Upper lobe of right lung (tissue), 1 donor: ENCODE measurements at places on chromosomes 2 and 18.
A peak's percentile ranks its signal among the peaks of the same experiment; 100 is the strongest.

- DNase-seq = no peak
Measured at GRCh38 chr2:152470861-152471854, 136.2 kb downstream of the FMNL2 start.

- DNase-seq = no peak
Measured at GRCh38 chr18:76622651-76623050, 127.6 kb upstream of the ZNF516 start.

DNA sequence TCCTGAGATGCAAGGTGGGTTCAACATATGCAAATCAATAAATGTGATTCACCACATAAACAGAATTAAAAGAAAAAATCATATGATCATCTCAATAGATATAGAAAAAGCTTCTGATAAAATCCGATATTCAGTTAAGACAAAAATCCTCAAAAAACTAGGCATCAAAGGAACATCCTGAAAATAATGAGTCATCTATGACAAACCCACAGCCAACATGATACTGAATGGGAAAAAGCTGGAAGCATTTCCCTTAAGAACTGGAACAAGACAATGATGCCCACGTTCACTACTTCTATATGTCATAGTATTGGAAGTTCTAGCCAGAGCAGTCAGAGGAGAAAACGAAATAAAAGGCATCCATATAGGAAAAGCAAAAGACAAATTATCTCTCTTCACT lies 80.4 kb downstream of the MYO3B start:
- DNase-seq = no peak

- no peak for DNase-seq
Measured at GRCh38 chr2:97788986-97789644, 75.7 kb downstream of the ZAP70 start.

DNA sequence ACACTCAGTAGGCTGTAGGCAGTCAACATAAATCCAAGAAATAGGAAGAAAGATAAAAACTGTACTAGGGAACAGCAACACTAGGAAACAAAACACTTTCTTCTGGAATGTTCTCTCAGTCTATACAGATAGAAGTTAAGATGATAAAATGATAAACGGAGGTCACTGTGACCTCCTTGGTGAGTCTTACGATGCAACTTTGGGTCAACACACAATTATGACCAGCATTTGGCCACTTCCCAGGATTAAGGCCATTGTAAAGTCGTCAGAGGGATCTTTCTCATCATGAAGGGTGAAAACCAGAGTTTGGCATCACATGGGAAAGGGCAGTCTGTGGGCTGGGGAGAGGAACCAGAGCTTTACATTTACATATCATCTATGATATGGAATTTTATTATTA lies 33.4 kb downstream of the LAMA3 start:
- no peak for DNase-seq

DNA sequence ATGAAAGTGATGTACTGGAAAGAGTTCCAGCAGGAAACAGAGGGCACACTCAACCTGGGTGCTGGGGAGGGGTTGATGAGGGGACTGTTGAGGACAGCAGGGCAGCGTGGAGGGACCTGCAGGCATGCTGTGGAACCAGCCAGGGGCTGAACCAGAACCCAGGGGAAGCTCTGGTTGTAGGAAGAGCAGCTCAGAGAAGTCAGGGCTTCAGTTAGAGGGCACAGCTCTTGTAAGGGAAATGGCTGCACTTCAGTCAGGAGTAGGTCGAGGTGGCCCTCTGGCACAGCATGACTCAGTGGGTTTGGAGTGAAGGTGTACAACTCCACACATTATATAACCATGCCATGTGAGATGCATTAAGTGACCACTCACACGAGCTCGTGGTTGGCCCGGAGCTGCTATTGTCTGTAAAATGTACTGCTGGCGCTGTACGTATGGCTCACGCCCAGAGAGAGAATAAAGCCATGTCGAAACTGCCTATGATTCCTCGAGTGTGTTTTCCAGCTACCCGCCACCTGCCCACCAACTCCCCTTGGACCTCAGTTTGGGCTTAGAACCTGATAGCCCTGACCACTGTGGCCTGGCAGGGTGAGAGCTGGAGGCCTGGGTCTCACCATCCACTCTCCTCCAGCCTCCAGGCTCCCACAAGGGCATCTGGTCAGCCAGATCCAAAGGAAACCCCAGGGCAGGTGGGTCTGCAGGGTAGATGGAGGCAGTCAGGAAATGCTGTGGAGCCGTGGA lies 136.5 kb upstream of the HS6ST1 start:
- peak; percentile 34 for DNase-seq

- no peak for DNase-seq
Measured at GRCh38 chr2:53087262-53087873, 680.2 kb upstream of the CHAC2 start.

GRCh38 chr2:979069-979928 lies 28.6 kb downstream of the SNTG2 start:
- no peak for DNase-seq

- no peak for DNase-seq
Measured at GRCh38 chr2:119549241-119549640, 5.0 kb downstream of the CFAP221 start.

GRCh38 chr2:17583166-17583565 lies 42.7 kb downstream of the VSNL1 start:
- DNase-seq = no peak

- no peak for DNase-seq
Measured at GRCh38 chr2:232146294-232146693, 184.8 kb downstream of the DIS3L2 start.

- no peak for DNase-seq
Measured at GRCh38 chr18:77115192-77115953, 17.2 kb downstream of the MBP start.

- DNase-seq = no peak
Measured at GRCh38 chr2:151946899-151947812, 118.9 kb upstream of the ARL5A start.
